ENCODE measurements at places on chromosomes 5 and 9. TPM values are rescaled to one million over a fixed set of nuclear protein-coding genes. Genes with fewer than 3 reads are reported as not detected.

DNA sequence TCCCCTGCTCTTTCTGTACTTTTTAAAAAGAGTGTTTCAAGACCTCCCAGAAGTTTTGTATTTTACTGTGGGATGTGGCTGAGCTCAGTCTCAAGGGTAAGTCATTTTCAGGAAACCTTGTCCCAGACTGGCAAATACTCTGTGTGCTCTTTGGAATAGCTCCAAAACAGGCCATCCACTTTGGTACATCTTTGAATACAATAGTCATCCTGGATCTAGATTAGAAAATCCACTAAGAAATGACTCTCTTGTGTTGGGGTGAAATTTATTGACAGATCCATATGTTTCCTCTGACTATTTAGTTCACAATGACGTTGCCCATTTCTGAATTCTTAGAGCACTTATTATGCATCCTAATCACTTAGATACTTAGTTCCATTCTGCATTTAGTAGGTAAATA, 95.2 kb downstream of the PLCXD3 start:
- no peaks in the 10 kb centered on the region for H3K36me3 ChIP-seq
- no peak for DNase-seq
- H3K4me3 ChIP-seq = no peak overlapping the region
- no peaks in the 10 kb centered on the region for H3K4me1 ChIP-seq

- H3K36me3 ChIP-seq = no peaks in the 10 kb centered on the region
- no peak for DNase-seq
- H3K27me3 ChIP-seq = no peaks in the 10 kb centered on the region
Observed at GRCh38 chr9:37449862-37450632, 15.2 kb downstream of the ZBTB5 start.

DNA sequence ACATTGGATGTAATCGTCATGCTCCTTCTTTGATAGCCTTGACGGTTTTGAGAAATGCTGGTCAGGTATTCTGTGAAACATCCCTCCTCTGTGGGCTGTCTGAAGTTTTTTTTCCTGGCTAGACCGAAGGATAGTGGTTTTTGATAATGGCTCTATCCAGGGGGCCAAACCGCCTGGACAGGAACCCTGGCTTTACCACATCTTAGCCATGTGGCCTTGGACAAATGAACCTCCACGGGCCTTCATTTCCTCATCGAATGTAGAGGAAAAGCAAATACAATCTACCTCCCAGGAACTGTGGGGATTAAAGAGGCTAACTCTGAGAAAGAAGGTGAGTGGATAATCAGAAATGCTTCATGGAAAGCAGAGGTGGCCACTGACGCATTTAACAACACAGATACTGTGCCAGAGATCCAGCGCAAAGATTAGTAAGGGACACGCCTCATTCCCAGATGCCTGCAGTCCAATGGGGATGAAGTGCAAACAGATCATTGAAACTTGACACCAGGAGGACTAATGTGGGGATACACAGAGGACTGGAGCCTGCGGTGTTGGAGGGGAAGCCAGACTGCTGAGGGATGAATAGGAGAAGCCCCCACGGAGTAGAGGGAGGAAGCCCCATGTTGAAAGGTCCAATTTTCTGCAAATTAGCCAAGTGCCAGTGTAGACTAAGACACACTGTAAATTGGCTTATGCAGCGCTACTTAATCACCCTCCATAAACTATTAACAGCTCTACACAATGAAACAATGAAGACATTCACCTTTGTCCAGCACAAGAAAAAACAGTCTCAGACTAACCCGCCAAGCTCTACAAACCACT, 41.6 kb downstream of the MYO10 start:
- peak; percentile 77 for DNase-seq
- H3K27me3 ChIP-seq = no peaks in the 10 kb centered on the region
- peaks cover 35% of the 10 kb centered on the region for H3K4me1 ChIP-seq

The INSL4 gene
- total RNA-seq = not detected

The ELOVL7 gene
- 17.1 TPM for total RNA-seq

The HSPA4 gene
- 52.5 TPM for total RNA-seq

The LIFR gene
- total RNA-seq = 14.3 TPM

GRCh38 chr9:3992924-3993323, 306.9 kb downstream of the GLIS3 start:
- H3K4me1 ChIP-seq = no peaks in the 10 kb centered on the region
- H3K36me3 ChIP-seq = no peaks in the 10 kb centered on the region
- H3K27ac ChIP-seq = no peak overlapping the region
- H3K27me3 ChIP-seq = no peaks in the 10 kb centered on the region
- no peak overlapping the region for H3K4me3 ChIP-seq
- DNase-seq = no peak

DNA sequence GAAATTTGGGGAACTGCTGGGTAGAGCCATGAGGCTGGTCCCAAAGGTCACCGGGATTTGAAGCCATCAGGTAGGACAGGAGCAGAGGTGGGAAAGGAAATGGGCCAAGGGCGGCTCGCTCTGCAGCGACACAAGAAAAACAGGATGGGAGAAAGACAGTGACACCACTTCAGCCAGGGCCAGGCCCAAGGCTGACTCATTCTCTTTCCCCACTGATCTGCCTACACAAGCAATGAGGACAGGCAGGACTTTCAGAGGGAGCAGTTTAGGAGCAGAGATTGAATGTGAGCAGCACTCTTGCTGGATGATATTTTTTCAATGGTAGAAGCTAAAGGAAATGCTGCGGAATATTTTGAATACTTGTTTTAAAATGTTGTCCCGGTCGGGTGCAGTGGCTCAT, 3.5 kb downstream of the RUFY1 start:
- no peaks in the 10 kb centered on the region for H3K27me3 ChIP-seq
- DNase-seq = no peak
- peaks cover 18% of the 10 kb centered on the region for H3K4me1 ChIP-seq

GRCh38 chr5:178304761-178305645, 72.4 kb upstream of the PHYKPL start:
- no peaks in the 10 kb centered on the region for H3K36me3 ChIP-seq
- H3K4me1 ChIP-seq = no peaks in the 10 kb centered on the region
- no peaks in the 10 kb centered on the region for H3K27me3 ChIP-seq
- DNase-seq = no peak
- H3K27ac ChIP-seq = no peak overlapping the region

DNA sequence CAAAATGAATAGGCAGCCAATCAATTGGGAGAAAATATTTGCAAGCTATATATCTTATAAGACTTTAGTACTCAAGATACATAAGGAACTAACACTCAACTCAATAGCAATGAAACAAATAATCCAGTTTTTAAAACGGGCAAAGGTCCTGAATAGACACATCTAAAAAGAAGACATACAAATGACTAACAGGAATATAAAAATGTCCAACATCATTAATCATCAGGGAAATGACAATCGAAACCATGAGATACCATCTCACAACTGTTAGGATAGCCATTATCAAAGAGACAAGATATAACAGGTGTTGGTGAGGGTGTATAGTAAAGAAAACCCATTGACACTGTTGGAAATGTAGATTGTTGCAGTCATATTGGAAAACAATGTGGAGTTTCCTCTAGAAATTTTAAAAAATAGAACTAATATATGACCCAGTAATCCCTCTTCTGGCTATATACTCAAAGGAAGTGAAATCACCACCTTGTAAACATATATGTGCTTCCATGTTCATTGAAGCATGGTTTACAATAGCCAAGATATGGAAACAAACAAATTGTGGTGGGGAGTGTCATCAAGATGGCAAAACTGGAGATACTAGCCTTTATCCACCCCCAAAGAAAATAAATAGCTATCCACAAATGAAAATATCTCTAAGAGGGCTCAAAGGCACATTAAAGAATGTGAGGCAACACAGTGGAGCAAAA, 13.9 kb upstream of the BTNL3 start:
- no peak for DNase-seq
- H3K4me1 ChIP-seq = no peaks in the 10 kb centered on the region

The TOMM5 gene
- 68.1 TPM for total RNA-seq

DNA sequence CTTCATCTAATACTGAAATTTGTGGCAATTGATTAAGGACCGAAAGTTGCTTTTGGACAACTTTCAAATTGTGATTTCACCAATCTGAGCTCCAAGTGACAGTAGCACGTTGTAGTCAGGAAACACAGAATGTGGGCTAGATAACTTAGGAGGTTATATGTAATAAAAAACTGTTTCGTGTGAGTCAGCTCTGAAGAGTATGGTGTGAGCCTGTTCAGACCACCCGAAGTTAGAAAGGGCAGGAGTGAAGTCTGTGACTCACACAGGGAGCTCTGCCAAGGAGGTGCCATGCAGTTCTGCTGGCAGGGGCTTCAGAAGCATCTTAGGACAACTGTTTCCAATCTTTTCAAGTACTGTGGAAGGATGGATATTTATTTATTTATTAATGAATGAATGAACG, 16.4 kb upstream of the ZBTB34 start:
- H3K4me1 ChIP-seq = no peaks in the 10 kb centered on the region
- no peak for DNase-seq
- H3K27me3 ChIP-seq = no peaks in the 10 kb centered on the region
- no peaks in the 10 kb centered on the region for H3K36me3 ChIP-seq

- H3K27ac ChIP-seq = no peak overlapping the region
- no peak for DNase-seq
- no peaks in the 10 kb centered on the region for H3K36me3 ChIP-seq
- H3K27me3 ChIP-seq = no peaks in the 10 kb centered on the region
Observed at GRCh38 chr5:179297026-179297425, 48.2 kb downstream of the ADAMTS2 start.

Data from transverse colon (tissue), 4 donors.